ENCODE measurements at places on chromosomes 3 and 15.

DNA sequence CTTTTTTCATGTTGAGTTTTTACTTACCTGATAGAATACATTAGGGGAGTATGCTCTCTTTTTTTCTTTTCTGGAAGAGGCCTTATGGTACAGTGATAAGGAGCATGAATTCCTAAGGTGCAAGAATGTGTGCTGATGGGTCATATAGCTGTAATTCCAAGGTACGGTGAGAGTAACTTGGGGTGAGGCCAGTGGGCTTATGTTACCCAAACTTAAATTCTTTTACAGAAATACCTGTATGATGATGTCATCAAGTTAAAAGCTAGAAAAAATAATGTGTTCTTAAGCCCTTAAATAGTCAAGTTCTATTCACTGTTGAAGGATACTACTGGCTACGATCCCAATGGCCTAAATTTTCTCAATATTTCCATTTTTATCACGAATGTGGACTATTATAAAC lies 111.2 kb downstream of the GMPS start:
- no peak overlapping the region for H3K4me3 ChIP-seq
- H3K36me3 ChIP-seq: no peaks in the 10 kb centered on the region
- no peaks in the 10 kb centered on the region for H3K27me3 ChIP-seq
- H3K4me1 ChIP-seq: no peaks in the 10 kb centered on the region
- no peak overlapping the region for H3K27ac ChIP-seq

GRCh38 chr3:132342183-132342582 lies 25.0 kb downstream of the ACP3 start:
- no peak overlapping the region for H3K27ac ChIP-seq
- peaks cover 17% of the 10 kb centered on the region for H3K4me1 ChIP-seq
- H3K27me3 ChIP-seq: no peaks in the 10 kb centered on the region
- DNase-seq: no peak
- no peaks in the 10 kb centered on the region for H3K36me3 ChIP-seq
- no peak overlapping the region for H3K4me3 ChIP-seq

DNA sequence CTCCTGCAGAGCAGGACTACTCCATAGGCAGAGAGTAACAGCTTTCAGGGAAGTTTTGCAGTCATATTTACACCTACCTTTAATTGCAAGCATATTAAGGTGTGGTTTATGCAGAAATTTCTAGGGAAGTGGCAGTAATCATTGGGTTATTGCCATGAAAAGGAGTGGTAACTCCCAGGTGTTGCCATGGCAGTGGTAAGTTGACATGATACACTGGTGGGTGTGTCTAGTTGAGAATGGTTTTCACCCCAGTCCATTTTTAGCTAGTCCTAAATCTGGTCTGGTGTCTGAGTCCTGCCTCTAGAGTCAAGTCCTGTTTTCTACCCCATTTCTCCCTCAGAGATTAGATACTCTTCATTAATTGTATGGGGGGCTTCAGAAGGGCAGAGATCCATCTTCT lies 128.4 kb upstream of the GMNC start:
- H3K4me1 ChIP-seq: 0 out of 2 replicates have a peak, but pooled peaks cover 4% of the 10 kb centered on the region
- H3K36me3 ChIP-seq: no peaks in the 10 kb centered on the region

DNA sequence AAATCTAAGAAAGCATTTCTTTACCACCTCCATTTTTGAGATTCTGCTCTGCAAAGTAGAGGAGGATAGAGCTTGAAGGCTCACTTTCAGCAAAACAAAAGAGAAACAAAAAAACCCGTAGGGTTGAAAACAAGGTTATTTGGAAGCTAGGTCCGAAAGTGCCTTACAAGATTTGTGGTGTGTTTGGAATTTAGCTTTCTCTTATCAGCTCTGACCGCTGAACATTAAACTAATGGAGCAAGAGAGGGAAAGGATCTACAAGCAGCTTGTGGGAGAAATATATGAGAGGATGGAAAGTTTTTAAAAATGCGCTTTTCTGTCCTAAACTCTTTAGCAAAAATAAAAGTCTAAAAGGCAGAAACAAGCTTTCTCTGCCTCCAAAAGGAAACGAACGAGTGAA lies 545.5 kb downstream of the NTRK3 start:
- H3K4me1 ChIP-seq: no peaks in the 10 kb centered on the region
- no peaks in the 10 kb centered on the region for H3K27me3 ChIP-seq

DNA sequence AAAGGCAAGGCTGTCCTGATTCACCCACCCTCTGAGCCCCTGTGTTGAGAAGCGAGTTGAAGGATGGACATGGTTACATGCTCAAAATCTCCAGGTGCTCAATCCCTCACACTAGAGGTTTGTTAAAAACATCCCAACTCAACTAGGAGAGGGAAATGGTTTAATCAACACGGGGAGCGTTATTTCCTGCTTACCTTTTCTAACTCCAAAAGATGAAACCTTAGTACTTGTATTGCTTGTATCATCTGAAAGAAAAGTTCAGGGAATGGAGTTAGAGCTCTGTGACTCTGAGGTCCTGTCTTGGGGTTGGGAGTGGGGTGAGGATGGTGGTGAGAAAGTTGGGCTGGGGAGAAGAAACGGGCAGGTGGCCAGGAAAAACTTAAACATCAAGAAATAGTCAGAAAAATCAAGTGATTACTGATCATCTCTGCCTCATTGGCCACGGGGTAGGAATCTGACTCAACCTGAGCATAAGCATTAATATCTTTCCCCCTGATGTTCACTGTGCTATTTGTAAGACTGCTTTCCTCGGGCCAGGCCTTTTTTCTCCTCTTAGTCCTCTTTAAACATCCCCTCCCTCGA lies 5.9 kb downstream of the MEIS2 start:
- no peak overlapping the region for H3K4me3 ChIP-seq
- peaks cover 10% of the 10 kb centered on the region for H3K36me3 ChIP-seq
- no peaks in the 10 kb centered on the region for H3K27me3 ChIP-seq
- no peak for DNase-seq
- no peak overlapping the region for H3K27ac ChIP-seq
- H3K4me1 ChIP-seq: peaks cover 12% of the 10 kb centered on the region
